ENCODE measurements at places on chromosomes 5 and 9.

DNA sequence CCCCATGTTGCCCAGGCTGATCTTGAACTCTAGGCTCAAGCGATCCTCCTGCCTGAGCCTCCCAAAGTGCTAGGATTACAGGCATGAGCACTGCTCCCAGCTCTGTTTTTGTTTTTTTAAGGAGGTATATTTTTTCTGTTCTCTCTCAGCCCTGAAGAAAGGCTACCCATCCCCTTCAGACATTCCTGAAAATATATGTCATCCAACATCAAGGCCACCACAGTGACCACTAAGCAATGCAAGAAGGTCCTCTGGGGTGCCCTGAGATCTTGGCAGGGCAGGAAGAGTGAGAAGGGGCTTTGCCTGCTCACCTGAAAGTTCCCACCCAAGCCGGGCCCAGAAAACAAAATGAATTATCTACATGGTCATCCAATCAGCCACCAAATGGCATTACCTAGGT, 47.8 kb upstream of the IL17B start:
- no peak for DNase-seq

- no peak for DNase-seq
Observed at GRCh38 chr9:85001925-85002324, 332.4 kb downstream of the NTRK2 start.

DNA sequence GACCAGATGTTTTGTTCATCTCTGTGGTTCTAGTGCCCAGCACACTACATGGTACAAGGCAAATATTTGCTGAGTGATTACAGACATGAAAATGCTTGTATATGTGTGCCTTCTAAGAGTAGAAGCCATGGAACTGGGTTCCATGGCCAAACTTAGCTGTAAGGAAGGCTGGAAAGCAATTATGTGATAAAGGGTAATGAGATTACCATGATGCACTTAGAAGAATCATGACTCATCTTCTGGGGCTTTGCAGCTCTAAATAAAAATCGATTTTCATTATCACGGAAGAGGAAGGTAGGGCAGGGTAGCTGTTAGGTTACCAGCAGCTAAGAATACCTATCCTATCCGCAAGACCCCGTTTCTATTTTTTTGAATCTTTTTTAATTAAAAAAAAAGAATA, 28.0 kb downstream of the RFK start:
- no peak for DNase-seq

DNA sequence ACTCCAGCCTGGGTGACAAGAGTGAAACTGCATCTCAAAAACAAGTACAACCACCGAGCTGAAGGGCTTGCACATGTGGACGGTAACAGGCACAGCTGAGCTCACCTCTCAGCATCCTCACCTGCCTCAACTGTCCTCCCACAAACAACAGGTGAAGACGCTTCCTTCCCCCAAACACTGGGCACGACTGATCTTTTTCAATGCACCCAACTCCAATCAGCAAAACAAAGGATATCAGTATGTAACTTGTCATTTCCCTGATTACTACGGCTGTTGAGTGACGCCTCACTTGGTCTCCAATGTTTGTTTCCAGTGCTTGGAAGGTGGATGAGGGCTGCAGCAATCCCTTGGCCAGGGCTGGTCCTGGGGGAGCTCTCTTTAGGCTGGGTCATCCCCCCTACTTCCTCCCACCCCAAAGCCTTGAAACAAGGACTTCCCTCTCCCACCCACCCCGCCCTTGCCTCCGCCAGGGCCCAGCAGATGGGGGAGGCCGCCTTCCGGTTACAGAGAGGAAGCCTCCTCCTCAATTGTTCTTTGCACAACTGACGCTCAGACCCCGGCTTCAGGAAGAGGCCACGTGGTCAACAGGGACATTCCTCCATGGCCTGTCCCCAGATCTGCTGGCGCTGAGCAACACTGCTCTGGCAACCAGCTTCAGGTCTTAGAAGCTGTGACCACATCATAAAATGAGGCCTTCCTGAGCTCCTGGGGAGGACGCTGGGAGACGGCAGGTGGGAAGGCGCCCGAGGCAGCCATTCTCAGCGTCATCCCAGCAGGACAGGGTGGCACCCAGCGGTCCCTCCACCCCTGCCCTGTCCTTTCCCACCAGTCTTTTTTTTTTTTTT, 5.9 kb downstream of the FAM78A start:
- DNase-seq, result no peak

- DNase-seq, result no peak
Observed at GRCh38 chr5:82424211-82424610, 146.1 kb upstream of the RPS23 start.

- no peak for DNase-seq
Observed at GRCh38 chr9:1604942-1605560, 410.1 kb upstream of the SMARCA2 start.

- no peak for DNase-seq
Observed at GRCh38 chr5:157150995-157151394, 8.3 kb upstream of the MED7 start.

DNA sequence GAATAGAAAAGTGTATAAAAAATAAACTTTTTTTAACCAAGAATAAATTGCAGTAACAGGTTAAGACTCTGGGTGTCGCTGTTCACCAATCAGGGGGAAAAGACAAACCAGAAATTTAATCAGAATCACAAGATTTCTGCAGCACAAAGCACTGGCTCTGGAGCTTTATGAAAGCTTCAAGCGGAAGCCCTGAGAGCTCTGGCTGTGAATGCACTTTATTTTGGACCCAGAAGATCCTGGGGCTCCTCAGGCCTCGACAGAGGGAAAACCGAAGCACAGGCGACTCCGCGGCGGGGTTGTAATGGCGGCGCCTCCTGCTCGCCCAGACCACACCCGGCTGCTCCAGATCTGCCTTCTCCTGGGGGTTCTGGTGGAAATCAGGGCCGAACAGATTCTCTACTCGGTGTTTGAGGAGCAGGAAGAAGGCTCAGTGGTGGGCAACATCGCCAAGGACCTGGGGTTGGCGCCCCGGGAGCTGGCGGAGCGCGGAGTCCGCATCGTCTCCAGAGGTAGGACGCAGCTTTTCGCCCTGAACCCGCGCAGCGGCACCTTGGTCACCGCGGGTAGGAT, at the start of gene PCDHGA4:
Gene PCDHGA4, plus strand, starts transcription at position 122 of the 570 bp plus-strand sequence. Its CDS starts 87 bp downstream, at position 209.
- no peak for DNase-seq

GRCh38 chr5:136047858-136048257, 19.1 kb downstream of the TGFBI start:
- DNase-seq, result no peak

GRCh38 chr5:106321242-106321641, 1349.5 kb downstream of the EFNA5 start:
- DNase-seq, result no peak

- DNase-seq, result no peak
Observed at GRCh38 chr5:66743344-66743743, 147.2 kb downstream of the MAST4 start.

DNA sequence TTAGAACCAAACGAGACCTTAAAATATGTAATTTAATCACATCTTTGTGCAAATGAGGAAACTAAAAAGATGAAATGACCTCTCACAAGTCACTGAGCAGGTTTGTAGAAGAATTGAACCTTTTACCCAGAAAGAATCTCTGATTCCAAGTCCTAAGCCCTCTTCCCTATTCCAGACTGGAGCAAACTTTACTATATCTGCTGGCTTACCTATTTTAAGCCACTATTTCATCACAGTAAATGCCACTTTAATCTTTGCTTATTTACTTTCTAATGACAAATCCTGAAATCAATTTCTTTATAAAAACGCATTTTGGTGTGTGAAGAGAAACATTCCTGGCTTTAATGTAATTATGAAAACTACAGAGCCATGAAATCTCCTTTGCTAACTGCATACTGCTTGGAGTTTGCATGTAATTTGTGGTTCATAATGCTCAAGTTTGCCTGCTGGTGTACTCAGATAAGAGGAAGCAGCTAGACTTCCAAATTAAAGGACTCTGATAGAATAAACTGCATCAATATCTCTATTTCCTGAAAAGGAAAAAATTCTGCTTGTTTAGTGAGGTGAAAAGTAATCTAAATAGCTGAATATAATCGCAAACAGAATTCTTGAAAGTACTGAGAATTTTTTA, 121.2 kb downstream of the RAB3C start:
- DNase-seq, result no peak

DNA sequence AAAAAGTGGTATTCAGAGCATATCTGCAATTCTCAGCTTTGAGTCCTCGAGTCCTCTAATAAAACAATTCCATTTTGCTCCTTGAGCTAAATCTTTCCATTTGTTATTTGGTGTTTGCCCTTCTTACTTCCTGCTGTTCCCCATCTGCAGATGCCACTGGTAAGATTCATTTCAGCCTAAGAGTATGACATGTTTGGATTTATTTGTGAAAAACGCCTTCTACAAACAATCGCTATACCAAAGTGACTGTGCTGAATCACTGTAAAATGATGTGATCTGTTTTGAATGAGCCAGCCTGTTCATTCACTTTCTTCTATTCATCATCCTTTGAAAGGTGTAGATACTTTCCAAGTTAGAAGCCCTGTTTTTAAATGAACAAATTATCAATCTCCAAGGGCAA, 27.7 kb downstream of the KCTD16 start:
- DNase-seq, result no peak

DNA sequence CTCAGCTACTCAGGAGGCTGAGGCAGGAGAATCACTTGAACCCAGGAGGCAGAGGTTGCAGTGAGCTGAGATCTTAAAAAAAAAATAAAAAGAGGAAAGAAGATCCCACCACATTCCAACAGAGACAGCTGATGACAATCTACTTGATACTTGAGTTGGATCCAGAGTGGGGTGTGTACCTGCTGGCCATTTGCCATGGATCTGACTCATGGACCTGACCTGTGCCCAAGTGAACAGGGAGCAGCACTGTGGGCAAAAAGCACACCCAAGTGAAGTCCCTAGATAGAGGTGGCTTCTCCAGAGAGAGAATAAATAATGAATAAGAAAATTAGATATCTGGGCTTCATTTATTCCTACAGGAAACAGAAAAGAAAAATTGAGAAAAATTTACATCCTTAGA, 81.2 kb upstream of the MIER3 start:
- DNase-seq, result no peak

DNA sequence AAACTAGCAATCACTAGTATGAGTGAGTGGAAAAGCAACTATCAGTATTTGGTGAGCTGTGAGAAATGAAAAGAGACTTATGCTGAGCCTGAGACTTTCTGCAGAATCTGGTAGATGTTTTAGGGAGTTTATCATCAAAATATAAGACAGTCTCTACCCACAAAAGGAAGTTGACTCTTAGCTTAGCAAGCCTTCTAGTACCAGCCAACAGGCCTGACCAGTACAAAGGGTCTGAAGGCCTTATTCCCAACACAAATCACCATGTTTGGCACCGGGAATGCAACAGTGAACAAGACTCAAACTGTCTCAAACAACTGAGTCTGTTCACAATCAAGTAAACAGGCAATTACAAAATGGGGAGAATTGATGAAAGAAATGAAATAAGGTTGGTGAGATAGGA, 244.4 kb downstream of the CWC27 start:
- DNase-seq, result no peak

DNA sequence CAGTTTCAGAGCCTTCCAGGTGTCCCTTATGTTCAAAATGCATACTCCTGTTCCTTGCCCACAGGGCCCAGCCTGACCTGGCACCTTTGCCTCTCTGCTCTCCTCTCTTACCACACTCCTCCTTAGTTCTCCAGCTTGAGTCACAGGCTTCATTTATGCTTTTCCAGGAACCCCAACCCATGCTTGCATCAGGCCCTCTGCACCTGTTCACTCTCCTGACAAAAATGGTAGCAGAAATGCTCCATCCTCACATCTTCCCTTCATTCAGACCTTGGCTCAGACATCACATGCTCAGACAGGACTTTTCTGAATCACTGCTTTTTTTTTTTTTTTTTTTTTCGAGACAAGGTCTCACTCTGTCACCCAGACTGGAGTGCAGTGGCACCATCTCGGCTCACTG, 15.1 kb upstream of the RNF145 start:
- no peak for DNase-seq

- DNase-seq, result no peak
Observed at GRCh38 chr9:22415941-22416691, 30.5 kb upstream of the DMRTA1 start.

DNA sequence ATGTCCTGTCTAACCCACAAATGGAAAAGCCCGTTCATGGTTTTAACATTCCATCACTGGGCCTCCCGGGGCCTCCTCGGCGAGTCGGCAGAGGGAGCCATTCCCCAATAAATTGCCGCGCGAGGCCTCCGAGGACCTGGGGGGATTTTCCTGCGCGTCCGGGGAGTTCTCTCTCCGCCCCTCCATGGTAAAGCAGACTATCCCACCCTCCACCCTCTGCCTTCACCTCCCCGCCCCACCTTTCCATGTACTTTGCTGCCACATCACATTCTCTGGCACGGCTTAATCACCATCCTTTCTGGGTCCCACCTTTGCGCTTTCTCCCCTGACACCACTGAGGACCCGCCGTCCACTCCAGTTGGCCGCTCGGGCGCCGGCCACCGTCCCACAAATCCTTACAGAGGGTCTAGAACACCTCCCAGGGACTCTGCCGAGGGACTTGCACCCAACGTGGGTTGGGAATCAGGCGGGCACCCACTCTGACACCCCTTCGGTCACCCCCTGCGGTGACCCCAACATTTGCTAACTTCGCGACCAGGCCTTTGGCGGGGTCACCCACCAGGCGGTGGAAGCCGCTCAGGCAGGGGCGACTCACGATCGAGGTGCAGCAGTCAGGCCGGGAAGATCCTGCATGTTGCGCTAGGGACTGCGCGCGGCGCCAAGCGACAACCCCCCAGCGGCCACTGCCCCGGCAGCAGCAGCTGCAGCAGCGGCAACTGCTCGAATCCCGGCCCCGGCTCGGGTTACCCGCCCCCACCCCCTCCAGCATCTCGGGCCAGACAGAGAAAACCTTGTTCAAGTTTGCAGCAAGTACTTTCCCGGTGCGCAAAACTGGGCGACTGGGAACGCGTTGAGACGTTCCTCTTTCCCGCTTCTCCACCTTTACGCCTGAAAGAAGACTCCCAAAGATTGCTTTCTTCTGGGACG, at the start of gene MEGF10:
Gene MEGF10, plus strand, starts transcription at position 778 of the 927 bp plus-strand sequence. CDS start 40,513 bp downstream, outside the sequence.
- no peak for DNase-seq

DNA sequence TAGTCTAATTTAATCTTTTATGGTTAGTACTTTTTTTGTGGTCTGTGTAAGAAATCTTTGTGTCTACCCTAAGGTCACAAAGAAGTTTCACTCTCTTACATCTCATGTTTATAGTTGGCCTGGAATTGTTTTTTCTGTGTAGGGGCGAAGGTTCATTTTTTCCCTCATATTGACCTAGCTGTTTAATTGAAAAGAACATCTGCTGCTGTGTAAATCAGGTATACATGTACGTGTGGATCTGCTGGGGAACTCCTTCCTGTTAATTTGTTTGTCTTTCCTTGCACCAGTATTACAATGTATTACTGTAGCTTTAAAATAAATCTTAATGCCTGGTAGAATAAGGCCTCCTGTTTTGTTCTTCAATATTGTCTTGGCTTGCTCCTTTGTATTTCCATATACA, 37.8 kb downstream of the EXOSC2 start:
- no peak for DNase-seq

Measured in stimulated activated CD4-positive, alpha-beta T cell treated with anti-CD3 and anti-CD28 coated beads, Interleukin-1b, Interleukin-23, amount 100 ng/mL, for 1 hour (primary cell).